ENCODE measurements at places on chromosomes 1 and 21.

DNA sequence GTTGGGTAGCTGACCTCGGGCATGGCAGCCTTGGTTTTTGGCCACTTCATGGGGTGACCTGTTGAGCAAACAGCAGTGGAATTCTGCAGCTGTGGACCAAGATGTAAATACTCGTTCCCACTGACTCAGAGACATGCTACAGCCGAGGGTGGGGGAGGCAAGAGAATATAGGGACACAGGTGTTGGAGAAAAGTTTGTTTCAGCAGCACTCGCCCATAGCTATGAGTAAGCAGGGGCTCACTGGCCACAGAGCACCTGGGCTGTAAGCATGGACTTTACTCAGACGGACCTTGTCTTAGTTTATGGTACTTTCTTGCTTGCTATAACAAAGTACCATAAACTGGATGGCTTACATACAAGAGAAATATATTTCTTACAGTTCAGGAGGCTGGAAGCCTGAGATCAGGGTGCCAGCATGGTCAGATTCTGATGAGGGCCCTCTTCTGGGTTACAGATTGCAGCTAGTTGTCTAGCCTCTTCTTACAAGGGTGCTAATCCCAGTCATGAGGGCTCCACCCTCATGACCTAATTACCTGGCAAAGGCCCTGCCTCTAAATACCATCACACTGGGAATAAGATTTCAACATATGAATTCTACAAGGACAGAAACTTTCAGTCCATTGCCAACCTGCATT lies 437.2 kb upstream of the DAB1 start:
- DNase-seq, result no peak

- DNase-seq, result peak; percentile 28
These were observed 125.2 kb upstream of the PTBP2 start for GRCh38 chr1:96596226-96596922.

GRCh38 chr1:216566641-216567205 lies 143.5 kb upstream of the USH2A start:
- no peak for DNase-seq

DNA sequence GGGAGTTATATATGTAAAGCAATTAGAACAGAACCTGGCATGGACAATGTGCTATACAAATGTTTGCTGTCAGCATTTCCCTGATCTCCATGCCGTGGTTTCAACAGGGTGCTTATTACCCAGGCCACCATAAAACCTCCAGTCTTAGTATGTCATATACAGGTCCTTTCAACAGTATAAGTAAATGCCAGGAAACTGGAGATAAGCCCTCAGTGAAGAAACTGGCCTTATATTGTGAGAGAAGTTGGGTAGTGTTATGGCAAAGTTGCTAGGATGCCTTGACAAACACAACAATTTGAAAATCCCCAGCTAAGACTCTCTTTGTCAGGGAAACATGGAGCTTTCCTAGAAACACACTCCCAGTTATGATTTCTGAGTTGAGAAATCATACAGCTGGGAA lies 850.2 kb upstream of the ADAMTS5 start:
- no peak for DNase-seq

DNA sequence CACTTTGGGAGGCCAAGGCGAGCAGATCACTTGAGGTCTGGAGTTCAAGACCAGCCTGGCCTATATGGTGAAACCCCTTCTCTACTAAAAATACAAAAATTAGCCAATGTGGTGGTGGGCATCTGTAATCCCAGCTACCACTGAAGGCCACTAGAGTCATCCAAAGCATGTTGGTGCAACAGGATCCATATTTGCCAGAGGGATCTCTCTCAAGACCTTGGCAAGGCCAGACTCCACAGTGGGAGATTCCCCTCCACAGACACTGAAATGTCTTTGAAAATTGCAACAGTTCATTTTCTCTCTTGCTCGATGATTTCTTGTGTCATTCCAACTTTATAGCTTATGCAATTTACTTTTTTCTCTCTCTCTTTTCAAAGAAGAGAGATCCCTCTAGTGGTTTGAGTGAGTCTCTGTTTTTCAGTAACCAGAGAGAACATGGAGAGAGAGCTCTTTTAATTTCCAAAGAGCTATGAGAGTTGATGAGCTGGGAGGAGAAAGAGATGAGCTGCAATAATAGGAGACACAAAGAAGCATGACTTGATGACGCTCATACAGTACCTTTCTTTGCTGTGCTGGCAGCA lies 176.8 kb upstream of the USP25 start:
- DNase-seq, result no peak

GRCh38 chr1:111672331-111672730 lies 52.7 kb downstream of the RAP1A start:
- no peak for DNase-seq

DNA sequence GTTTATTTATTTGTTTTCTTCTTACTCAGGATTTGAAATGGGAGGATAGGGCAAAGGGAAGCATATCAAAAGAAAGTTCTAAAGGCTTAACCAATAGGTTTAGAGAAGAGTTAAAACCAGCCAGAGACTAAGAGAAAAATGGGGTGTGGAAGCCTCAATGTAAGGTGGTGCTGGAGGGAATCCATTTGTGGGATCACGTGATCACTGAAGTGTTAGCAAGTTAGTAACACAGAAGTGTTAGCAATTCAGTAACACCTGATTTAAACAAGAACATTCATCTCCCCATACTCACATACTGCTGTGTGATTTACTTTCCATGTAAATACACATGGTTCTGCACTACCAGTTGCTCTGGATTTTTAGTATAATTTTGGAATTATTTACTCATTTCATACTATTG lies 451.2 kb downstream of the DISC1 start:
- no peak for DNase-seq

GRCh38 chr1:154784924-154785531 lies 85.1 kb downstream of the KCNN3 start:
- peak; percentile 83 for DNase-seq

DNA sequence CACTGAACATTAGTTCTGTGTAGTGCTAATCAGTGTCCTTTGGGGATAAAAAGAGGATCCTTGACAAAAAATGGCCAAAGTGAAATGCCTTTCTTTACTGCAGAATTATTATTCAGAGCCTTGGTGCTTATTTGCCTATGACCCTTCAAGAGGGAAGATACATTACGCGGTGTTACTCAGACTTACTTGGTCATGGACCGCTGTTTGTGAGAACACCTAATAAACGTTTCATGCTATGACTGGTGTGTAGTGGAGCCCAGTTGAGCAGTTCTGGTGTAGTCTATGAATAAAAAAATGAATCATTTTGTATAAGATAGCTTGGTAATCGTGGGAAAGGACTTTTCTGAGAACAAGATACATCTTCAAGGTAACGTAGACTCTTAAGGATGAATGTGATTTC lies 8.3 kb downstream of the NFYC start:
- DNase-seq, result peak; percentile 47

- DNase-seq, result no peak
These were observed 1621.1 kb downstream of the MRPL39 start for GRCh38 chr21:23986214-23986613.

All from GM13977 (cell line).